Activated T-cell treated with anti-CD3 and anti-CD28 coated beads, Interleukin-2, amount 50 U/mL, for 72 hours (primary cell): ENCODE measurements at places on chromosomes 7 and 10.

GRCh38 chr7:118243695-118244094, 19.2 kb downstream of the ANKRD7 start:
- no peak for DNase-seq

DNA sequence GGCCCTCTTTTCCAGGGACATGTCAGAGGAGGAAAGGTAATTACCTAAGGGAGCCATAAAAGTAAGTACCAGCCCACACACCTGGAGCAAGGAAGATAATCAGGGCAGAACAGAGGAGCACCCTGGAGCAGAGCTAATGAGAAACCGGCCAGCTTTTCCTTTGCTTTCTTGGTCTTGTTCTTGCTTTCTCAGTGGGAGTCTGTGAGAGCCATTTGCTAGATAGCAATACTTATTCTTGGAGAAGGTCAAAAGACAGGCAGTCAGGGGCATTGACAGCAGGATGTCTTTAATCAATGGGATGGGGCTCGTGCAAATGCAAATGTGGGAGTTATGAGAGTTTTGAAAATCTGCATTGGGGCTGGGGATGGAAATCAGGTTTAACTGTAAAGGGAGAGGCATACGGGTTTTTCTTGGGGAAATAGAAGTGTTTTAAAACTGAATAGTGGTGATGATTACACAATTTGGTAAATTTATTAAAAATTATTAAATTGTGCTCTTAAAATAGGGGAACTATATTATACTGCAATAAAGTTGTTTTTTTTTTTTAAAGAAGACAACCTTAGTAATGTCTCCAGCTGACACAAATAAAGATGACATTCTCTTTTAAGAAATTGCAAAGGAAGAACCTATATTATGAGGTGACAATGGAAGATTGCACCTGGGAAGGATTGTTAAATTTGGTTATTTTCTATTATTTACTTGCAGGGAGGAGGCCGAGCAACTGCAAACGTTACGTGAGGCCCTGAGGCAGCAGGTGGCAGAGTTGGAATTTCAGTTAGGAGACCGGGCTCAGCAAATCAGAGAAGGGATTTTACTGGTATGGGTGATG, 35.6 kb upstream of the PPP1R17 start:
- DNase-seq = no peak

- DNase-seq = no peak
Observed at GRCh38 chr7:134329614-134330346, 13.1 kb upstream of the SLC35B4 start.

DNA sequence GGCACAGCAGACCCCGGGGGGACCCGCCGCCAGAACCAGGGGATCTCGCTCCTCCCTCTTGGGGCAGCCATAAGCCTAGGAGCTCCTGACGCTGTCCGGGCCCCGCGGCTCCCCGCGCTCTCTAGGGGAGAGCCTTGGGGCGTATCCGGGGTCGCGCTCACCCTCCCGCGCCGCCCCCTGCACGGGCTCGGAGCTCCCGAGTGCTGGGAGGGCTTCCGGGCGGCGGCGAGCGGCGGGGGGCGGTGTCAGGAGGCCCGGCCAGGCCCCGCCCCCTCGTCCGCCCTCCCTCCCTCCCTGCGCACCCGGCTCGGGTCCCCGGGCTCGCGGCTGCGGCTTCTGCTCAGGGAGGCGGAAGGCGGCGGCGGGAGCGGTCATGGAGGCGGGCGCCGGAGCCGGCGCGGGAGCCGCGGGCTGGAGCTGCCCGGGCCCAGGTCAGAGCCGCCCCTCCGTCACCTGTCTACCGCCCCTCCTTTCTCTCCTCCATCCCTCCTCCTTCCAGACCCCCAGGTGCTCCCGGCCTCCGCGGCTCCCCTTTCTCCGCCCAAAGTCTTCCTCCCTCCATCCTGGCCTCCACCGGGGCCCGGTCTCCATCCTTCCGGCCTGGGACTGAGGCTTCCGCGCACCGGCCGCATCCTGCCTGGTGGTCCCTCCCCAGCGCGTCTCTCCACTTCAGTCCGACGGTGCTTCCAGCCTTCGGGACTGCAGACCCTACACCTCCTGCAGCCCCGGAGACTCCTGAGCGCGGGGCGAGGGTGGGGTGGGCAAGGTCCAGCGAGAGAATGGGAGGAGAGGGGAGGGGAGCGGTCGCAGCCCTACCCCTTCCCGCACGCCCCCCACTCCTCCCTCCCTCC, at the start of gene CCDC136:
CCDC136 (plus strand) TSS at position 848 of the 851 bp plus-strand sequence. CDS start 444 bp downstream, outside the sequence.
- peak; percentile 85 for DNase-seq

DNA sequence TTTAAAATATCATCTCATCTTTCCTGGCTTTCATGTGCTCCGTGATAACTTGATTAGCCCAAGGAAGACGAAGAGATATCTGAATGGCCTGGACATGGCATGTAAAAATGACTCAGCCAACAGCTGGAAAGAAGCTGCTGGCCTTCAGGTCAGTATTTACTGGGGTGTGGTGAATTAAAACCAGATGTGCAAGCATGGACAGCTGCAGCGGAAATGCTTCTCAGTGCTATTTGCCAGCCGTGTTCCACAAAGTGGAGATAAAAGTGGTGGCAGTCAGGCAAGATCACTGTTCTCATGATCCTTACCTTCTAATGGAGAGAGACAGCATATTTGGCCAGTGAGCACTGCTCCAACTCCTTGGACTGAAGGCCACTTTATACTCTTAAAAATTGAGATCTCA, 203.1 kb upstream of the VSTM2A start:
- no peak for DNase-seq

GRCh38 chr7:1220977-1221745, 11.5 kb upstream of the UNCX start:
- DNase-seq = no peak

DNA sequence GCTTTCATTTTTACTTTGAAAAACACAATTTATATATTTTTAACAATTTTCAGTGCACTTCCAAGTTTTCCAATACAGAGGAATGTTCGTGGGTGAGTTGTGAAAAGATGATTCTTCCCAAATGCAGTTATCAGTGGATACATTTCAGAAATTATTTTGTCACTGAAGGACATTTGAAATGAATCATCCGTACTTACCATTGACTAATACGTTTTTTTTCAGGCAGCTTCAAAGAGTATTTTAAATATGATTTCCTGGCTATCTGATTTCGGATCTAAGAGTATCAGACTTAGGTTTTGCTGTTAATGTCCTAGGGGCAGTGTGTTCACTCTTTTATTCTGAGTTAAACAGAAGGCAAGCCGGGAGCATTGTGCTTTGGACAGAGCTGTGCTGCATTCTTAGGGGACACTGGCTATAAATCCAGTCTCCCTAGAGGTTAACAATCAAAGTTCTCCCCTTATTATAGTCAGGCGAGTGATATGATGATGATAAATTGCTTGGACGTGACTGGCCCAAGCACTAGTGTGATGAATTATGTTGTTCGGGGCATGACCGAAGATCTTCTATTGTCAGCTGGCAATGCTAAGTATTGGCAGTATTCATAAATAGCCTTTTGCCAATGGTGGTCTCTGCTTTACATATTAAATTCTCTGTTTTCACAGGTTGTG, 4.5 kb downstream of the PTER start:
- DNase-seq = no peak

DNA sequence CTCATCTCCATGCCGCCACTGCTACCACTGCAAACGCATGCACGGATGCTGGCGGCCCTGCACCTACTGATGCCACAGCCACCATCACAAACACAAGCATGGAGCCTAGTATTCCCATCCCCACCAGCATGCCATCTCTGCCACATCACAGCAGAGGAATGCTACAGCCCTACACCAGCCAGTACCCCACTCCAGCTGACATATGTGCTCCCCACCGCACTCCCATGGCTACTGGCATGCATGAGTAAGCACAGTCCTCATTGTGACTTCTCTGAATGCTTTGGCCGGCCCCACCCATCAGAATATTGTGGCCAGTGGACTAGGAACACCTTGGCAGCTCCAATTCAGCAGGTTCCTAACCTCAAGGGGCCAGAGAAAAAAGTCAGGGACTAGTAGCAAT, 705.5 kb downstream of the POM121L12 start:
- DNase-seq = no peak

GRCh38 chr10:133438711-133439273, 14.4 kb upstream of the SPRN start:
- DNase-seq = no peak

DNA sequence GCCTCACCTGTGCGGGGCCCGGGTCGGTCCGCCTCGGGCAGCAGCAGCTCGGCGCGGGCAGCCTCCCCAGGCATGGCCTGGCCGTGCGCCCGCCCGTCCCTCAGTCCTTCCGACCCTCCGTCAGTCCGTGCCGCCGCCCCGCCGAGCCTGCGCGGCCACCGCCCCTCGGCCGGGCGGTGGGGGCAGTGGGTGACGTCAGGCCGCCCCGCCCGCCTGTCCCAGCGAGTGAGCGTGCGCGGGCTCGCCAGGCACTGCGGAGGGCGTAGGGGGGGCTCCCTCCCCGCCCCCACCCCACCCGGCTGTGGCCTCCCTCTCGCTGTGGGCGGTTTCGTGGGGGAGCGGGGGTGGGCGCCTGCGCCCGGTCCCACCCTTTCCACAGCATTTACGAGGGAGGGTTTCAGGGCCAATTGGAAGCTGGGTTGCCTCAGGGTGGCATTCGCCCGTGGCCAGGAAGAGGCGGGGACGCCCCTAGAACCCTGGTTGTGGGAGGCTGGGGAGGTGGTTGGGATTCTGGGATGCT, at the start of gene NACAD:
NACAD (minus strand) TSS at position 149 of the 520 bp plus-strand sequence; CDS start at position 74, 75 bp downstream.
- DNase-seq = no peak

- no peak for DNase-seq
Observed at GRCh38 chr10:126902157-126902556, 3.1 kb upstream of the DOCK1 start.

GRCh38 chr7:75715864-75716263, 22.9 kb downstream of the HIP1 start:
- no peak for DNase-seq

DNA sequence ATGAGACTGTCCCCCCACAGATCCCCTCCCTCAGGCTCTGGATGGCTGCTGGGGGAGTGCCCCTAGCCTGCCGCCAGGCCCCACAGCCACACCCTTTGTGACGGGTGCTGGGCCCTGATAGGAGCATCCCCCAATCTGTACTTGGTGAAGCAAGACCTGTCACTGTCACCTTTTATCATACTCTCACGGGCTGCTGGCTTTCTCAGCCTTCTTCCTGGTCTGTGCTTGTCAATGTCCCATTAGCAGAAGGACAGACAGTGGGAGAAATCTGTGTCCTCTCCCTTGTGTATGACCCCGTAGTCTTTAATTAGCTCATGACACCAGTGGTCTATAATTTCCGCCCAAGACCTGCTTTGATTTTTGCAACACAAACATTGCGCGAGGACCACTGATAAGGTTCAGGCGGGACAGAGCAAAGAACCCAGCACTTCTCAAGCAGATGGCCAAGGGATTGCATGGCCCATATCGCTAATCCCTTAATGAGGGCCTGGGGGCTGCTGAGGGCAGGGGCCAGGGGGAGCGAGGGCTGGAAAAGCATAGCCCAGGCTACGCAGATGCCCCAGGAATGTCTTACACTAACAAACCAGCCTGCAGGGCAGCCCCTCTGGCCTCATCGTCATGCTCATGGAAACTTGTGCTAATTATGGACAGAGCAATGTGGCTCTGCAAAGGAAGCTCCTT, 127.8 kb downstream of the PTPN20 start:
- no peak for DNase-seq

DNA sequence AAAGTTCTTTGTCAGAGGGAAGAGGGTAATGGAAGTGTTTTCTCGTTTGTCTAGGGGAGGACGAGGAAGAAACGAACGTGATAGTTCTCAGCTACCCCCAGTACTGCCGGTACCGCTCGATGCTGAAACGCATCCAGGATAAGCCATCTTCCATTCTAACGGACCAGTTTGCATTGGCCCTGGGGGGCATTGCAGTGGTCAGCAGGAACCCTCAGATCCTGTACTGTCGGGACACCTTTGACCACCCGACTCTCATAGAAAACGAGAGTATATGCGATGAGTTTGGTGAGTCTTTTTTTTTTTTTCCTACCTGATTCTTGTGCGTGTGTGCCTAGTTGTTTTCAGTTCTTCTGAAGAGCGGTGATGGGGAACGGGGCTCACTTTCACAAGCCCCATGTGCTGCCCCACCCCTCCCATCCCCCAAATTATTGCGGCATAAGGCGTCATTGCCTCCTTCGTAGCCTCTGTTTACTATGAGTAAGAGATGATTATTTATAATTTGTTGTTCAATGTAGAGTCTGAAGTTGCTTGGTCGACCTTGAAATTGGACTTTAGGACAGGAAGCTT, 98.6 kb downstream of the ARID5B start:
- DNase-seq = no peak

- peak; percentile 3 for DNase-seq
Observed at GRCh38 chr7:25389489-25390106, 161.3 kb upstream of the NPVF start.

GRCh38 chr7:2202901-2203765, 29.6 kb downstream of the MAD1L1 start:
- DNase-seq = no peak

- no peak for DNase-seq
Observed at GRCh38 chr10:33067917-33068316, 109.9 kb upstream of the ITGB1 start.

DNA sequence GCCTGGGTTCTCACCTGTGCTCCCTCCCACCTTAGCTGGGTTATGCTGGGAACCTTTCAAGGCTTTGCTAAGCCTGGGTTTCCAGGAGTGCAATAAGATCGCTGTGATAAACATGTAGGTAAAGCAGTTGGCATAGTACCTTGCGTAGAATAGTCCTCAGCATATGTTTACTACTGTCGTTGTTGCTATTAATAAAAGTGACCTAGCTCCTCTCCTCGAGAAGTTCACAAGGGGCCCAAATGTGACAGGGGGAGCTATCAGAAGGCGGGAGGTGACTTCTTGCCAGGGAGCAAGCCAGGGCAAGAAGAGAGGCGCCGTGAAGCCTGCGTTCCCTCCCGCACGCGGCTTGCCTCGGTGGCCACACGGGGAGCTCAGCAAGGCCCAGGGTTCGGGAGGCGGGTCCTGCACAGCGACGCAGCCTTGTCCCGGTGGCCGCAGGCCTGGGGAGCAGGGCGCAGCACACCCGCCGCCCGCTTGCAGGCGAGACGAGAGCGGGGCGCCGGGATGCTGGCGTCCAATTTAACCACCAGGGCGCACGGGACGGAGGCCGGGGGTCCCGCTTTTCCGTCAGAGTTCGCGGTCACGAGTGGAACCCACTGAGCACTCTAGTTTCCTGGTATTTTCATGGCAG, 106.2 kb downstream of the SNX10 start:
- peak; percentile 35 for DNase-seq

GRCh38 chr7:56181010-56181409, 64.8 kb upstream of the NUPR2 start:
- DNase-seq = no peak

DNA sequence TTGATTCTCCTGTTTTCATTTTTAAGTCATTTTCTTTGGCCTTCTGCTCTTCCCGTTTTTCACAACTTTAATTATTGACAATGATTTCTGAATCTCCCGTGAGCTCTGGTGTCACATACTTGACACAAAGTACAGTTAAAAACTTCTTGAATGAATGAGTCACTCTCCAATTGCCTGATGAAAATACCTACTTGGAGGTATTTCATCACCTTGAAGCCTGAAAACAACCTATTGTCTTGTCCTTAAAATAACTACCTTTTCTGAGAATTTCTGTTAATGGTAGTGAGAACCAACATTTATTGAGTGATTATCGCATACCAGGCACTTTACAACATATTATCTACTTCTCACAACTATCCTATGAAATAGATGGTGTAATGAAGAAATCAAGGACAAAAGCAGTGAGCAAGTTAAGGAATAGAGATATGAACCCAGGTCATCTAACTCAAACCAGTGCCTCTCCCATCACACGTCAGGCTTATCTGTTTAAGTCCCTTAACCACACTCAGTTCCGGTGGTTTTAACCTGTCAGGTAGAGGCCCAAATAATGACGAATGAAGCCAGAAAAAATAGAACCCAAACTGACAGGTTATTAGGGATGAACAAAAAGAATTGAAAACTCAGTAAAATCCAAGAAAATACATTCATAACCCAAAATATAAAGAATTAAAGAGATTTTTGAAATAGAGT, 11.6 kb downstream of the BET1 start:
- no peak for DNase-seq
